ENCODE measurements at places on chromosomes 13 and 19.

- no peak for DNase-seq
Observed at GRCh38 chr19:41294393-41294792, 15.6 kb upstream of the CCDC97 start.

GRCh38 chr13:92251671-92252210, 853.3 kb downstream of the GPC5 start:
- DNase-seq = no peak

DNA sequence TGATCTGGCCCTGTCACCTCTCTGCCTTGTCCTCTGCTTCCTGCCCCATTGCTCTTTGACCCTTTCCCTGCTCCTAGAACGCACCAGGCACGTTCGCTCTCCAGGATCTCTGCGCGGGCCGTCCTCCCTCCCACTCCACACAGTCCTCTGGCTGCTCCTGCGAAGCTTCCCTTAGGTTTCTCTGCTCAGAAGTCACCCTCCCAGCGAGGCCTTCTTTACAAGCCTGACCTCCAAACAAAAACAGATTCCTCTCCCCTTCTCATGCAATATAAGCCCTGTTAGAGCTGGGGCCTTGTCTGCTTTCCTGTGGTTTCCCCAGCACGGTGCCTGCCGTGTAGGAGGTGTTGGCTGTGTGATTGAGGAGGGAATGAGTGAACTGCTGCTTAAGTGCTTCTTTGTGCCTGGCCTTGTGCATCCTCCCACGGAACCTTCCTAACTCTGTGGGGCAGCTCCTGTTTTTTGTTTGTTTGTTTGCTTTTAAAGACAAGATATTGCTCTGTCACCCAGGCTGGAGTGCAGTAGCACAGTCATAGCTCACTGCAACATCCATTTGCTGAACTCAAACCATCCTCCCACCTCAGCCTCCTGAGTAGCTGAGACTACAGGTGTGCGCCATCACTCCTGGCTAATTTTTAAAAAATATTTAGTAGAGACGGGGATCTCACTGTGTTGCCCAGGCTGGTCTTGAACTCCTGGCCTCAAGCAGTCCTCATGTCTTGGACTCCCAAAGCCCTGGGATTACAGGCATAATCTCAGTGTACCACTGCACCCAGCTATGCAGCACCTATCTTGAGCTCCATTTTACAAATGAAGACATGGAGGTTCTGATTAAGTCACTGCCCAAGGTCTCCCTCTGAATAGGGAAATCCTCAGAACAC, 82.0 kb downstream of the SIPA1L3 start:
- DNase-seq = peak; percentile 79

DNA sequence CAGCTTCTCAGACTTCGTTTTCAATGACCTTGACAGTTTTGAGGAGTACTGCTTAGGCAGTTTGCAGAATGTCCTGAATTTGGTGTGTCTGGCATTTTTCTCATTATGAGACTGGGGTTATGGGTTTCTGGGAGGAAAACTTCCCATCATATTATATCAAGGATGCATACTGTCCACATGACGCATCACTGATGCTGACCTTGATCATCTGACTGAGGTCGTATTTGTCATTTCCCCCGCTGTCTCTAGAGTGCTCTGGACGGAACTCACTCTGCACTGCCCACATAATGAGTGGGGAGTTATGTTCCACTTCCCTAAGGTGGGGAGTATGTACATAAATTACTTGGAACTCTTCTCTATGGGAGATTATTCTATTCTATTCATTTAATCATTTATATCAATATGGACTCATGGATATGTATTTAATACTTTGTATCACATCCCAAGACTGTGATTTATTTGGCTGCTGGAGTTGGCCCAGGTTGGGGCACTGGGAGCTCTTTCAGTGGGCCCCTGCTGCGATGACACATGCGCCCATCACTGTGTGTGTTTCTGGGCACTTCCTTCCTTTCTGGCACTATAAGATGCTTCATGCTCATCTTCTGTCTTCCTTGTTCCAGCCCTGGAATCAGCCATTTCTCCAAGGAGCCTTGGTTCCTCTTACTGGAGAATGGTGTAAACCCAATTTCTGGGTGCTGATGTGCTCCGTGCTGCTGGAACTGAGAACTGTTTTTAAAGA, 138.6 kb downstream of the MIPEP start:
- DNase-seq = no peak

DNA sequence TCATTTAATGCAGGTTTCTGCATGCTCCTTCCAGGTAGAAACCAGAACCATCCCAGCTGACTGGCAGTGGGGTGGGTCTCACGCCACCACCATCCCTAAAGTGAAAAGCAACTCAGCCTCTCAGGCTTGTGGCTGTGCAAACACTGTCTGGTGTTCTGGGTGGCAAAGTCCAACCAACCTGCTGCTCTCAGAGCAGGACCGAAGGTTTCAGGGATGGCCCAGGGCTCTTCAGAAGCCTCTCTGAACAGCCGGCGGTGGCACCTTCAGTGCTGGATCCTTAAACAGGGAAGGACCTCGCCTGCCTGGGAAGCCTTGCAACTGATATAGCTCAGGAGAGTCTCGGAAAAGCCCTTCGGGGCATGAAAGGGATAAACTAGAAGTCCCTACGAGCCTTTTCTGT, 100.8 kb downstream of the COL4A1 start:
- DNase-seq = no peak

- DNase-seq = no peak
Observed at GRCh38 chr13:21736926-21737325, 66.1 kb downstream of the FGF9 start.

GRCh38 chr13:44575741-44576350, at the start of gene TSC22D1:
TSC22D1 (minus strand) TSS chr13:44576330; CDS start chr13:44576074, 256 bp downstream.
- DNase-seq = peak; percentile 81

DNA sequence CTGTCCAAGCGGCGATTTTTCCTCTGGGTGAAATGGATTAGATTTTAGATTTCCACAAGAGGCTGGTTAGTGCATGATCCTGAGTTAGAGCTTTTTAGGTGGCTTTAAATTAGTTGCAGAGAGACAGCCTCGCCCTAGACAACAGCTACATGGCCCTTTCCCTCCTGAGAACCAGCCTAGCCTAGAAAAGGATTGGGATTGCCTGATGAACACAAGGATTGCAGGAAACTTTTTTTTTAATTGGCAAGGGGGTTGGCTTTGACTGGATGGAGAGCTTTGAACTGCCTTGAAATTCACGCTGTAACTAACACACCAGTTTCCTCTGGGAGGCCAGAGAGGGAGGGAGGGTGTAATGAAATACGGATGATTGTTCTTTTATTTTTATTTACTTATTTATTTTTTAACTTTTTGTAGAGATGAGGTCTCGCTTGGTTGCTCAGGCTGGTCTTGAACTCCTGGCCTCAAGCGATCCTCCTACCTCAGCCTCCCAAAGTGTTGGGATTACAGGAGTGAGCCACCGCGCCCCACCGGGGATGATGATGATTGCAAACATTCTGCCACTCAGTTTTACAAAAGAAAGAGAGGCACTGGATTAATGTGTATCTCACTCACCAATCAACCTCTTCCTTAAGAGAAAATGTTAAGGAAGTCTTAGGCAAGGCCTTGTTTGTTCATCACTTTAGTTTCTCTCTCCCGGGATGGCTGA, 1.9 kb downstream of the LDLR start:
- DNase-seq = no peak

GRCh38 chr13:58059624-58060023, 428.1 kb downstream of the PCDH17 start:
- DNase-seq = no peak

DNA sequence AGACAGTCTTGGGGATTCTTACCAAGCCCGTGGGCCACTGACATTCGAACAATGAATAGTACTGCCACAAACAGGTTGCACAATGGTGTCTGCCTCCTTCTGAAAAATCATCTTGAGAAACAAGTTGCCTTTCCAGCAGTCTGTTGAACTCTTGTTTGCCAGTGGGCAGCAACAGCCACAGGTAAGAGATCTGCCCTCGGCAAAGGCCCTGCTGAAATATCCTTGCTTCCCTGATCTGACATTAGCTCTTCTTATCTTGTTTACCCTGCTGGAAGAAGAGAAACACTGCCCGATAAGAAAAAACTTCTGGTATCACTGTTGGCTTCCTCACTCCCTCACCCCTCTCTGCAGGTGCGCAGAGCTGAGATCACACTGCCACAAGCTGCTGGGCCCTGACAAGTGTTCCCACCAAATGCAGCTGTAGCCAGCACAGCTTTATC, 2.0 kb downstream of the DOCK9 start:
- DNase-seq = peak; percentile 85

DNA sequence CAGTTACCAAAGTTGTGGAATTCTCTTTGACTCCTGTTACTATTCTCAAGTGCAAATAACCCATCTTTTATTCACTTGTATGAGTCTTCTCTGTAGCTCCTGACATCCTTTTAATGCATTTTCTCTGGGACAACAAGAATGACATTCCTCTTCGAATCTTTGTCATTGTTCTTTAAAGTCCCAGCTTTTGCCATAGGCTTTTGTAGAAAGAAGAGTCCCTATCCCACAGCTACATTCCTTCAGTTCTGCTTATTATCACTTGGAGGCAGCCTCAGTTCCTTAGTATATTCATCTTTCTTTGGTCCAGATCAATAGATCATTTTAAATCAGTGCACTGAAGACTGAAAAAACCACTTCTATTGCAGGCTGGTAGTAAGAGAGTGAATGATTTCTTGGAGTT, 560.2 kb downstream of the DACH1 start:
- no peak for DNase-seq

DNA sequence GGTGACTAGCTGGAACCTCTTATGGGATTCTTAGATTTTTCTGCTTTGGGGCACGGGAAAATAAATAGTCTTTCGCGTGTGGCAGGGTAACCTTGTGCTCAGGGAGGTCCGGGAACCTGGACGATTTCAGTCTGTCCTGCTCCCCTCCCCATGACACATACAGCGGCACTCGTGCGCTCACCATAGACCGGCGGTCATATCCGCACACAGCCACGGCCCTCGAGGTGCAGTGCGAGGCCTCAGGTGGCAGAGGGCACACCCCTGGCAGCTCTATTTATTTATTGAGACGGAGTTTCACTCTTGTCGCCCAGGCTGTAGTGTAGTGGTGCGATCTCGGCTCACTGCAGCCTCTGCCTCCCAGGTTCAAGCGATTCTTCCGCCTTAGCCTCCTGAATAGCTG, 3.0 kb downstream of the ONECUT3 start:
- DNase-seq = no peak

- DNase-seq = peak; percentile 89
Observed at GRCh38 chr19:1465191-1466016, 13.6 kb downstream of the C19orf25 start.

GRCh38 chr19:19657397-19657783, 6.1 kb downstream of the ATP13A1 start:
- no peak for DNase-seq

- no peak for DNase-seq
Observed at GRCh38 chr19:35792888-35793287, 17.5 kb downstream of the ARHGAP33 start.

DNA sequence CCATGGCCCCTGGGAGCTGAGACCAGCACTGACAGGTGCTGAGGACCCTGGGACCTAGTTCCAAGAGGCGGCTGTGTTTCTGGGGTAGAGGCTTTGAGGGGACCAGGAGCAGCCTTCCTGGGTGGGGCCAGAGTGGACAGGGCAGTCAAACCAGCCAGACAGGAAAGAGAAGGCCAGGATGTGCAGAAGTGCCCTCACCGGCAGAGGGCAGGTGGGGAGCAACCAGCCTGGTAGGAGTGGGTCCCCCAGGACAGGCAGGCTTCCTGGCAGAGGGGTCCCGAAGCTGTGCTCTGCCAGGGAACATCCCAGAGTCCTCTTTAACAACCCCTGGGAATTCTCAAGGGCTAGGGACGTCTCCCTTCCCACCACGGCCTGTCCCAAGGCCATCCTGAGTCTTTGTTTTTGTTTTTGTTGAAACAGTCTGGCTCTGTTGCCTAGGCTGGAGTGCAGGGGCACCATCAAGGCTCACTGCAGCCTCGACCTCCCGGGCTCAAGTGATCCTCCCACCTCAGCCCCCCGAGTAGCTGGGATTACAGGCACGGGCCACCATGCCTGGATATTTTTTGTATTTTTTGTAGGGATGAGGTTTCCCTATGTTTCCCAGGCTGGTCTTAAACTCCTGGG, 3.0 kb upstream of the HIPK4 start:
- no peak for DNase-seq

DNA sequence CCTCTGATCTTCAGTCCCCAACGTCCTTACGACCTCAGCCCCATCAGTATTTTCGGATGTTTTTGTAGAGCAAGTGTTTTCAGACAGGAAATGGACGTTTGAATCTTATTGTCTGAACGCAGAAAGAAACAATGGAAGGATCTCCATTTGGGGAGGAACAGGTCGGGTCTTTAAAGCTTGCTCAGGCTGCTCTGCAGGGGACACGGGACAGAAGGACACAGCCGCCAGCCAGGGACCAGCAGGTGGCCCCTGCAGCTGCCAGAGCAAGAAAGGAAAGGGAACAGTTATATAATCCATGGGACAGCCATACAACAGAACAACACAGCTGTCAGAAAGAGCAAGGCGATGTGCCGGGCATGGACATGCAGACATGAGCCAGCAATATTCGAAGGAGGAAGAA, 18.5 kb upstream of the IGLON5 start:
- peak; percentile 81 for DNase-seq

DNA sequence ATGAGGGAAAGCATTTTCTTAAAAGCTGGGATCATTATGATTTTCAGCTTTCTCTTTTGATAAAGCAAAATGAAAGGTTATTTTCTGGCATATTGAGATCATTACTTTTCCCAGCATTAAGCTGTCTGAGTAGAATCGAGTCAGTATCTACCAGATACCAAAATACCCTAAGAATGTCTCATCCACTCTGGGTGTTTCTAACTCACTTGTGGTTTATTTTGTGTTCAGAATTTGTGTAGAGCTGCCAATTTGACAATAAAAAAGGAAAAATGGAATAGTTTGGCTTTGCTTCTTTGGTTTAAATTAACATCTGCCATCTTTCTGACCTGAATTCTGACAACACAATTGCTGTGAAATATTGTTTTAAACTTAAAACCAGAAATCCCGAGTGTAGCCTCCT, 438.7 kb upstream of the ARGLU1 start:
- no peak for DNase-seq

- DNase-seq = no peak
Observed at GRCh38 chr13:99656844-99657381, 155.6 kb downstream of the TM9SF2 start.

DNA sequence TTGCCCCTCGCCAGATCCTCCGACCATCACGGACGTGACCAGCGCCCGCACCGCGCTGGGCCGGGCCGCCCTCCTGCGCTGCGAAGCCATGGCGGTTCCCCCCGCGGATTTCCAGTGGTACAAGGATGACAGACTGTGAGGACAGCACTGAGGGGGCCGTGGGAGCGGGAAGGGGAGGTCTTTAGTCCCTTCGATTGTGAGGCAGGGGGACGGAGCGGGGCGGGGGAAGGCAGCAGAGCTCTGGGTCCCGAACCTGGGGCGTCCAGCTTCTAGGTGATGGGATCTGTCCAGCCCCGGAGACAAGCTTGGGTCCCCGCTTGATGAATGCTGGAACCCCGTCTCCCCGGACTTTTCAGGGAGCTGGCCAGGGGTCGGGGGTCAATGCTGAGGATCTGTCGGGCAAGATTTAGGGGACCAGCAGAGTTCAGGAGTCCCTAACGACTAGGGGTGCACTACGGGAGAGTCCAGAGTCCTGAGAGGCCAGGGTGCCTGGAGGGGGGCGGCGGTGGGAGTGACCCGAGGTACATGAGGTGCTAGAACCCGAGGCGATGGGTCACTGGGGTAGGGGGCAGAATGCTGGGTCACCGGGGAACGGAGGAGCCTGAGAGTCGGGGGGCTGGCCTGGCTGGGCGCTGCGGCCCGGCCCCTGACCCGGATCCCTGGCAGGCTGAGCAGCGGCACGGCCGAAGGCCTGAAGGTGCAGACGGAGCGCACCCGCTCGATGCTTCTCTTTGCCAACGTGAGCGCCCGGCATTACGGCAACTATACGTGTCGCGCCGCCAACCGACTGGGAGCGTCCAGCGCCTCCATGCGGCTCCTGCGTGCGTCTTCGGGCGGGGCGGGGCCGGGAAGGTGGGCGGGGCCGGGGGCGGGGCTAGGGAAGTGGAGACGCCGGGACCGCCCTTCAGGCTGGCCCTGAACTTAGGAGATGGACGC, 14.6 kb downstream of the VSIG10L start:
- DNase-seq = peak; percentile 95

Data from endodermal cell (in vitro differentiated cells).